CD4-positive, CD25-positive, alpha-beta regulatory T cell (primary cell): ENCODE measurements at places on chromosomes 3 and 15. TPM values are rescaled to one million over a fixed set of nuclear protein-coding genes. Genes with fewer than 3 reads are reported as not detected.

The LDHAL6B gene
- total RNA-seq, result not detected

DNA sequence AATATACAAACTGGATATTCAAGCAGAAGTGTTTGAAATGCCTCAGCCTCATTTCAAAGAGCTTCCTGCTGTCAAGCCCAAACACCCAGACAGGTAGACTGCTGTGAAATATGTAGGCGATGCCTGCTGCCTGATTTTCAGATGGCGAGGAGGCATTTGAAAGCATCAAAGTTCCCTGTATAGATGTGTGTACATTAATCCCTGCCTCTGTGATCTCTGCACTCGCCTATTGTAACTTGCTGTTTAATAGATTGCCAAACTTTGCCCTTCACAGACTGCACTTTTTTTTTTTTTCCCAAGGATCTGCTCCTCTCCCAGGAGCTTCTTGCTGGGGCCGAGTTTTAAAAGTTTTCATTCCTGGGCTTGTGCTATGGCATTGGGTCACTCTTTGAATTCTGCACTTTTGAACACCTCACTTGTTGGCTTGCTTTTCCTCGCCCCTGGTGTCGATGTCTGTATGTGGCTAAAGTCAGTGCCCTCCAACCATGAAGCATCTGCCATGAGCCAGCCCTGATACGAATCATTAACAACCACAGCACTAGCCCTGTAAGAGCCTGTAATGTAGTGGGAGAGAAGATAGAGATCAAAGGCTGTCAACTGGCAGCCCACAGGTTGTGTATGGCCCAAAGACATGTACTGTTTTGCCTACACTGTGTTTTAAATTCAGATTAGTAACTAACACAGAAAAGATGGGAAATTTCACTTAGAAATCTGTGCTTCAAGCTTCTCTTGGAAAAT lies 287.6 kb upstream of the ICE2 start:
- DNase-seq, result no peak

The SLC30A4 gene
- 0.94 TPM for total RNA-seq

The MUC13 gene
- total RNA-seq, result 0.49 TPM

DNA sequence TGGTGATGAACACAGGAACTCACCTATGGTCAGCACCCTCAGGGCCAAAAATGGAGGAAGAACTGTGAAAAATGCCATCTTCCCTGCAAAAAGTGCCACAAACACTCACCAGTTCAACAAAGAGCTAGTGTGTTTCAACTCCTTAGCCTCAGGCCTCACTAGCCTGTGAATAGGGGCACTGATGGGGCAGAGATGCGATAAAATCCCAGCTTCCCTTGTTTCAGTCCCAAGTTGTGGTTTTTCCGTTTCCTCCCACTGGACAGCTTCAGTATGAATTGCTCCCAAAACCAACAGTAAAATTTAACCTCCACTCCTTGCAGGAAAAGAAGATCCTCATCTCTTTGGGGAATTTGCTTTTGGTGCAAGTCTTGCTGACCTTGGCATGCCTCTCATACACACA lies 117.4 kb upstream of the ADAMTS9 start:
- no peak for DNase-seq

DNA sequence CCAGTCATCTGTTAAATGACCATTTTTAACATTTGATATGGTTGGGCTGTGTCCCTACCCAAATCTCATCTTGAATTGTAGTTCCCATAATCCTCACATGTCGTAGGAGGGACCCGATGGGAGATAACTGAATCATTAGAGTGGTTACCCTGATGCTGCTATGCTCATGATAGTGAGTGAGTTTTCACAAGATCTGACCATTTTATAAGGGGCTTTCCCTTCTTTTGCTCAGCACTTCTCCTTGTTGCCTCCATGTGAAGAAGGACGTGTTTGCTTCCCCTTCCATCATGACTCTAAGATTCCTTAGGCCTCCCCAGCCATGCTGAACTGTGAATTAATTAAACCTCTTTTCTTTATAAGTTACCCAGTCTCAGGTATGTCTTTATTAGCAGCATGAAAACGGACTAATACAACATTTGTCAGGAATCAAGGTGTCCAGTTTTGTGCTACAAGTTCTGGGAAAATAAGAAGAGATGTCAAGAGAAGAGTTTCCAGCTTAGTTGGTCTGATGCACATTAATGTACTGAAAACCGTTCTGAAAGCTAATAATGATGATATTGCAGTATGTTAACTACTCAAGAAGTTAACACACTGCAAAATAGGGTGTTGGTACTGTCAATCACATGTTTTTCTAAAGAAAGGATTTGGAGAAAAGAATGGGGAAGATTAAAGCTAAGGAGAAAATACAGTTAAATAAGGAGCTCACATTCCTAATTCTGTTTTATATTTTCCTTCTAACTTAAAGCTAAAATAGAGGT lies 67.9 kb downstream of the ATP8B4 start:
- no peak for DNase-seq

DNA sequence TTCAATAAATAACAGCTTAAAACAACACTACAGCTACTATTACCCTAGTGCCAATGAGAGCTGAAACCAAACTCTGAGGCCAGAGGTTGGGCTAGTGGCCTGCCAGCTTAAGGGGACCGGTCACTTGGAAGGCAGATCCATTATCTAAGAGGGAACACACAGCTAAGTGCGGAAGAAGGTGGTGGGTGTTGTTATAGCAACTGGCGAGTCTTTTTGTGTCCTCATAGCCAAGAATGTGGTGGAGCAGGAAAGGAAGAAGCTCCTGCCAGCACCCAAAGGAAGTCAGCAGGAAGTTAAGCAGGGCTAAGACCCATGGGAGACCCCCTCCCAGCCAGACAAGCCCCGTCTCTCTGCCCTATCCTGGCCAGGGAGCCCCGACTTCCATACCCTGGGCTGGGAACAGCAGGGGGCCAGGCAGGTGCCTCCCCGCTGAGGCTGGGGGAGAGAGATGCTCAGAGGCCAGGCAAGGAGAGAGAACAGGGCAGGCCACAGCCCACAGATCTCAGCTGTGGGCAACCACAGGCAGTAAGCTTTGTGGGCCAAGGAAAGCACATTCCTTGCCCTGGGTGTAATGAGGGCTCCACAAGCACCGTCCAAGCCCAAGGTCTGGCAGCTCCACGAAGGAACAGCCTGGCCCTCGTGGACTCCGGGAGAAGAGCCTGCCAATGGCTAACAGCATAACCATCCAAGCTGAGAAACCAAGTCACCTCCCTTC lies 34.0 kb upstream of the HRH1 start:
- no peak for DNase-seq
